ENCODE measurements at places on chromosomes 16 and 17.

- DNase-seq: peak; percentile 56
These were observed 15.6 kb downstream of the MAP2K3 start for GRCh38 chr17:21299981-21300600.

- DNase-seq: no peak
These were observed 8.8 kb upstream of the SALL1 start for GRCh38 chr16:51159865-51160264.

- no peak for DNase-seq
These were observed 17.0 kb upstream of the PIK3R6 start for GRCh38 chr17:8884336-8884990.

- peak; percentile 61 for DNase-seq
These were observed 11.5 kb upstream of the ATP6V0C start for GRCh38 chr16:2501946-2502895.

- DNase-seq: no peak
These were observed 14.4 kb downstream of the TRIM25 start for GRCh38 chr17:56899403-56899802.

DNA sequence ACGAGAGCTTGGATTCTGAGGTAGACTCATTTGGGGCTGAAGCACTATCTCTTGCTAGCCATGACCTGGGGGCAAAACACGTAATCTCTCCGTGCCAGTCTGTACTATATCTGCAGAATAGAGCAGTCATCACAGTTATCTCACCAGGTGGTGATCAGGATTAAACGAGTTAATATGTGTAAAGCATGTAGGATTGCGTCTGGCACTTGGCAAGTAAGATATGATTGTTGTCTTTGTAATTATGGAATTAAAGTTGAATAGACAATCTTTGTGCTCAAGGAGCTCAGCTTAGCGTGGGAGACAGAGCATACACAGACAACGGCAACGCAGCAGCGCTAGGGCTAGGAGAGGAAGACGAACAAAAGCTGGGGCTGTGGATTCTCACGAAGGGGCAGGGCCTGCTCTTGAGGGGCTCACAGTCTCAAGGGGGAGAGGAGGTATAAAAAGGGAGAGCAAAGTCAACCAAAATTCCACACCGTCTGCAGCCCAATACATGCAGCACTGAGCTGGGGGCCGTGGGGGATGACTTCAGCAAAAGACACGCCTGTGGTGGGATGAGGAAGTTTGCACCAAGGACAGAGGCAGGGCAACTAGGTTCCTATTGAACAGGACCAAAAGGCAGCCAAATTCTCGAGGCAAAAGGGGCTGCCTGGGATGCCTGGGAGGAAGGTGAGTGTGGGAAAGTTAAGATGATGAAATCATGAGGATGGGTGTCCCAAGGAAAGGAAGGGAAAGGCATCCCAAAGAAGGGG, 68.6 kb downstream of the SDK2 start:
- peak; percentile 95 for DNase-seq

DNA sequence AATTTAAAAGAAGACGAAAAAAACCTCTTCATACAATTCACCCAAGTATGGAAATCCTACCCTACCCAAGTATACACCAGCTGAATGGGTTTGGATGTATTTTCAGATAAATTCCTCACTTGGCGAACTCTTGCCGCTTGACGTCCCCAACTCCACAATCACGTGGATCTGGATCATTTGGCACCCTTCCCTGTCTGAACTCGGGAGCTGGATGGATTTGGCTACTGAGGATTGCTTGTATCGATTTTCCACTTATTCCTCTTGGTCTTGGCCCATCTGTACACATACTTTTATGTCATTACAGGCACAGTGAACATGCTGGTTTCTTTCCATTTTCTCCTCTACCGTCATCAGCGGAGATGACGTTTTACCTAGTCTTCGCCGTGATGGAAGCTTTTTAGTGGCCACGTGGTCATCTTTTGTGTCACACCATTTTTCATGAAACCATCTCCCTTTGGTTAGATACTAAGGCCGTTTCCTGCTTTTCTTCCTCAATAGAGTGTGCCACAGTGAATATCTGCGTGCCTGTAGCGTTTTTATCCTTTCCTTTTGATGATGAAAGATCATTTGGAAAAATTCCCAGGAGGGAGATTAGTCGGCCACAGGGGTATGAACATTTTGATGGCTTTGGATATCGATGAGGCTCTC, 47.1 kb downstream of the CMIP start:
- DNase-seq: peak; percentile 77

DNA sequence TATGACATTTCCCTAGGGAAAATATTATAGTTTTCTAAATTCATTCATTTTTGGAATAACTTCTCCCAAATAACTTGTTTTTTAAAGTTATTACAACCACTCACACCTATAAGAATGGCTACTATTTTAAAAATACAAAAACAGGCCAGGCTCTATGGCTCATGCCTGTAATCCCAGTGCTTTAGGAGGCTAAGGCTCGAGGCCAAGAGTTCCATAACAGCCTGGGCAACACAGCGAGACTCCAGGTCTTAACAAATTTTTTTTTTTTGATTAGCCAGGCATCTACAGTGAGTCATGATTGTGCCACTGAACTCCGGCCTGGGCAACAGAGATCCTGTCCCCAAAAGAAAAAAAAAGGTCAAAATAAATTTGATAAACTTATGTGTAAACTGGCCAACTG, 43.6 kb upstream of the YPEL2 start:
- DNase-seq: no peak

DNA sequence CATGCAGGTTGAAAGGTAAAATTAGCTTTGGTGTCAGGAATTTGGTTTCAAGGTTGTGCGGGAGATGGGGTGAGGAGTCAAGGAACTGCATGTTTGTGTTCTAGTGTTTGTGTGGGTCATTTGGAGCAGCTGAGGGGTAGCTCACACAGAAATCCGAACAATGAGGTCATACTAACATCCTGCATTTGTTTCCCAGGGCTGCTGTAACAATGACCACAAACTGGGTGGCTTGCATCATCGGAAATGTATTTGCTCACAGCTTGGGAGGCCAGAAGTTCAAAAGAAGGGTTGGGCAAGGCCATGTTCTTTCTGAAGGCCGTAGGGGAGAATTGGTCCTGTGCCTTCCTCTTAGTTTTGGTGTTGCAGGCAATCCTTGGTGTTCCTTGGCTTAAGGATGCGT, 287.4 kb downstream of the HAPSTR1 start:
- DNase-seq: no peak

DNA sequence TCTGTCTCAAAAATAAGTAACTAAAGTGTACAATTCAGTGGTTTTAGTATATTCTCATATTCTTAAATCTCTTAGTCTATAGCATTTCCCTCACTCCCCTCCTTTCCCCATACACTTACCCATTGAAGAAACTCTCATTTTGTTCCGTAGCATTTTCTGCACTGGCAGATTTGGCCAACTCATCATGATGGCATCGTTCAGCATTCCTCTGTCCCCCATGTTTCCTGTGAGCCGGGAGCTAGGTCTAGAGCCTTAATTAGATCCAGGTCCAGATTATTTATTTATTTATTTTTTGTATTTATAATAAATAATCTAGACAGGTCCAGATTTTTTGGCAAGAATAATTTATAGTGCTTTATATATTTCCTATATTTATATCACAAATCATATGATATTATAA, 31.0 kb downstream of the HEATR3 start:
- no peak for DNase-seq

DNA sequence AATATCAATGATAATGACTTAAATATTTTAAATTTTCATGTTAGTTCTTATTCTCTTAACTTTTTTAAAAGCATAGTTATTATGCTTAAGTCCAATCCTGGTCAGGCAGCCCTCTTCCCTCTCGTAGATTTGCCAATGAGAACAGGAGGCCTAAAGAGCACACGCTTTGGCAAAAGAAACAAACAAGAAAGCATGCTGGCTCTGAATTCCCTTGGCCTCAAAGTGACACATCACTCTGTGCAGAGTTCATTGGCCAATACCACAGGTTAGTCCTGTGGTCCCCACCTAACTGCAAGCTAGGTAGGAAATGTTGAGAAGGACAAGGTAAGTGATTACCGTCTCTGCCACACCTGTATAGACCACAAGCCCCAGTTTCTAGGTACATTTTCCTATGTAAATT, 61.5 kb downstream of the MYO1D start:
- DNase-seq: no peak

DNA sequence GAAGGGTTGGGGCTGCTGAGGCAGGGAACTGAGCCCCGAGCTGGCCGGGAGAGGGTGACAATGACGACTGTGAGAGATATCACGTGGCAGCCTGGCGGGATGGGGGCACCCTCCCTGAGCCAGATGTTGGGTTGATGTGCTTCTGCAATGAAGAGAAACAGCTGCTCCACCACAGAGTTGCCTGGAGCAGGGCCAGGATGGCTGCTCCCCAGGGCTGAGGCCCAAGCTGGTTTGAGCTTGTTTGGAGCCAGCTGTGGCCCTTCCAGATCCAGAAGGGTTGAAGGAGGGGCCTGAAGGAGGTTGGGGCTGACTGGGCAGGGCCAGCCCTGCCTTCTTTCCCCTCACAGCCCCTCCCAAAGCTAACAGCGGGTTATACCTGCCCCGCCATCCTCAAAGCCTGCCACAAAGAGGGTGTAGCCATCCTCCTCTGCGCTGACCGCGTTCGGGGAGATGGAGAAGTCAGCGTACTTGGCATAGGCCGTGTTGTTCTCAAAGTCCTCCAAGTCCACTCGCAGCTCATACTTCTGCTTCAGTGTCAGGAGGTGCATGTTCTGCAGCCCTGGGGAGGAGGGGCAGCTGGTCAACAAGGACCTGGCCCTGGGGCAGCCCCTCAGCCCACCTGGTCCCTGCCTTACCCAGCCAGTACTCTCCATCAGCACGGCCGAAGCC, 2.1 kb downstream of the MFAP4 start:
- DNase-seq: peak; percentile 94

GRCh38 chr17:79838522-79839274, 542 bp downstream of the CBX4 start:
- peak; percentile 80 for DNase-seq

DNA sequence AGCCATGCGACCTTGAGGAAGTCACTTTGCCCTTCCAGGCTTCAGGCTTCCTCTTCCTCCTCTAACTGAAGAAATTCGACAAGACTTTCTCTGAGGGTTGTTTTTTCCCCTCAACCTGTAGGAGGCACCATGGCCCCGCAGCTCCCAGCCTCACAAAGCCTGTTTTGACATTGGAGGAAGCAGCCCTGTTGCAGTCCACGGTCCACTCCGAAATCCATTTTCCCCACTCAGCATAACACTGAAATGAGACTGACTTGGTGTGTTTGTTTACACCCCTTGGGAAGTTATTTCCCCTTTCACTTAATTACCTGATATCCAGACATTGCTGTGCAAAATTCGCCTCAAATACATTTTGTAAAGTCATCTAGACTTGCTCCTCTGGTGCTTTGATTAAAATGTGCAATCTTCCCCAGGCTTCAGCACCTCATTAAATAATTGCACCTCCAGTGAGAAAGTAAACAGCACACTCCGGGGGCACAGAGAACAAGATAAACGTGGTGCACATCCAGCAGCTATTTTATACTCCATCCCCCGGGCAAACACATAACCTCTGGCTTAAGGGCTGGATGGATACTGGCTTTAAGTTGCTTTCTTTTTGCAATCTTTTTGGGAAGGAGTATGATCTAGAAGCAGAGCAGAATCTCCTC, 41.4 kb upstream of the PIRT start:
- DNase-seq: no peak
